Activated T-cell treated with anti-CD3 and anti-CD28 coated beads for 24 hours (primary cell): ENCODE measurements at places on chromosomes 5 and 9.

DNA sequence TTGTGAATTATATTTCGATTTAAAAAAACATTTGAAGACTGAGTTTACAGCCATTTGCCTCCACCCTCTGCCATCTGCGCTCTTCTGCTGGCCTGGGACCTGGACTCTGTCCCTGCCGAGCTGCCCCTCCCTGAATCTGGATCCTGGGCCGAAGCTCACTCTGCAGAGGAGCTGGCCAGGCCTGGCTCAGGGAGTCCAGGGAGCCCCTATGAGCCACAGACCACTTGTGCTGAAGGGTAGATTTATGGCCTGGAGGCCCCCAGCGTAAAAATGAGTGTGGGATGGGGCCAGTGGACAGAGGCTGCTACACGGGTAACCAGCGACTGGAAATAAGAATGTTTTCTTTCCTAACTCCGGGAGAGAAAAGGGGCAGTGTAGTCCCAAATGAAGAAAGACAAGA lies 129.8 kb downstream of the FGF18 start:
- DNase-seq: no peak

- DNase-seq: no peak
Observed at GRCh38 chr9:14992081-14992480, 81.9 kb upstream of the FREM1 start.

DNA sequence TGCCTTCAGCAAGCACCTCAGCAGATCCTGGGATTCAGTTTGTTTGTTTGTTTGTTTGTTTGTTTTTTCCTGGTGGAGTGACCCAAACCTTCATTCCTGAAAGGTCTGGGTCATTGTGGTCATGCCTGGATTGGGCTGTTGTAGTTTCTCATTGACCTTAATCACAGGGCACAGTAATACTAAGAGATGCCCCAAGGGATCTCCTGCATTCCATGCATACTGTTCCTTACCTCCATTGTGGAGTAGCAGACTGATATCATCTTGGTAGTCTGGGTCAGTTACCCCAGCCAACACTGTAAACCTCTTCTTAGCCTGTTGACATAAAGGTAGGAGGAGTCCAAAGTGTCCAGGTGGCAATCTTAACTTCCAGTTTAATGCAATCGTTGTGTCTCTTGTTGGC lies 1466.7 kb upstream of the CDH9 start:
- no peak for DNase-seq

DNA sequence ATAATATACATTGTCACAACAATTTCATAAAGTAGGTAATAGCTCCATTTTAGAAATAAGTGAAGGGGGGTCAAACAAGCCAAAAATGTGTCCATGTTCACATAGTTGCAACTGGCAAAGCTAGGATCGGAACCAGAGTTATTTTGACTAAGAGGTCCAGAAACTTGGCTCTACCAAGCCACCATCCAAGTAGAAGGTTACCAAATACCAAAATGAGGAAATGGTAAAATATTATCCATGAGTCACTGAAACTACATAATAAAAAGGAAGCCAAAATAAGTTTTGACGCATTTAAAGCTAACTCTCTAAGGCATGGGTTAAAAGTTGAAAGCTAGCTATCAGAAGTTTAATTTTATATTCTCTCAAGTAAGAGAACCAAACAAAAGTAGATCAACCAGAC lies 886.9 kb upstream of the DMAC1 start:
- no peak for DNase-seq

GRCh38 chr9:118038713-118039112 lies 334.5 kb downstream of the TLR4 start:
- DNase-seq: no peak

DNA sequence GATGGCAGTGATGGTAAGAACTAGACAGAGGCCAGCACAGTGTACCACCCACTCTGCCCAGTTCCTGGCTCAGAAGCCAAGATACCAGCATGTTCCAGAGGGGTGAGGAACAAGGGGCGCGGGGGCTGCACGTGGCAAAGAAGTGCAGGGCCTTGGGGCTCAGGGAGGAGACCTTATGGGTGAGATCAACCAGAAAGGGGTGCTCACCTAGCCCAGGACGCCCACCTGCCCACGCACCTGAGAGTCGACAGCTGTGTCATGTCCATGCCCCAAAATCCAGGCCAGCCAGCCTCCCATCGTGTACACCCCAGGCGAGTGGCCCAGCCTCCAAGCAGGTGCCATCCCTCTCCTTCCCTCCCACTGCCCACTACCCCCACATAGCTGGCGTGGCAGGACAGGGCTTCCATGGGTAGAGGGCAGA lies 34.9 kb downstream of the BICD2 start:
- DNase-seq: no peak
